H9 (cell line): ENCODE measurements at places on chromosomes 1 and 21.

GRCh38 chr21:27476696-27477095, 509.8 kb upstream of the ADAMTS5 start:
- no peak for DNase-seq

DNA sequence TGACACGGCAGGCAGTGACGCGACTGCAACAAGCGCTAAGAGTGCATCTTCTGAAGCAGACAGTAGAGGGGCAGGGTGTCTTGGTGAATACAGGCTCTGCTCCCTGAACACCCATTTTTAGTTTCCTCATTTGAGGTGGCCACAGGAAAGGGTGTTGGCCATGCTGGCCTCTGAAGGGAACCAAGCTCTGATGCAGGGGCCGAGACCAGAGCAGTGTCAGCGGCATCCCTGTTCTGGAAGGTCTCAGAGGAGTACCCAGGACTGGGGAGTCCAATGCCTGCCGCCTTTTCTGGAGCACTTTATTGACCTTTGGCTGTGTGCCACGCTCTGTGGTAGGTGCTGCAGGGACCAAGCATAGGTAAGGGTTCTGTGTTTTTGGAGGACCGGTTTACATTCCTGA, 100.4 kb downstream of the KCNJ6 start:
- no peak for DNase-seq

GRCh38 chr1:230087028-230087716, 20.1 kb downstream of the GALNT2 start:
- peak; percentile 8 for DNase-seq

GRCh38 chr1:43402089-43402865, 12.6 kb downstream of the SZT2 start:
- DNase-seq: no peak

DNA sequence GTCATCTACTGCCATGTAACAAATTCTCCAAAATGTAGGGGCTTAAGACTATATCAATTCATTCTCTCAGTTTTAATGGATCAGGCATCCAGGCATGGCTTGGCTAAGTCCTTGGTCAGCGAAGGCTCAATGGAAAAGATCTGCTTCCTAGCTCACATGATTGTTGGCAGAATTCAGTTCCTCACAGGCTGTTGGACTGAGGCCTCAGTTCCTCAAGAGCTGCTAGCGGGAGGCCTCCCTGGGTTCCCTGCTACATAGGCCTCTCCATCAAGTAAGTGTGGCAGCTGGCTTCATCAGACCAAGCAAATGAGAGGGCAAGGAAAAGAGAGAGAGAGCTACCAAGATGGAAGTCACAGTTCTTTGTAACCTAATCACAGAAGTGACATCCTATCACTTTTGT, 19.6 kb upstream of the EYA3 start:
- no peak for DNase-seq

DNA sequence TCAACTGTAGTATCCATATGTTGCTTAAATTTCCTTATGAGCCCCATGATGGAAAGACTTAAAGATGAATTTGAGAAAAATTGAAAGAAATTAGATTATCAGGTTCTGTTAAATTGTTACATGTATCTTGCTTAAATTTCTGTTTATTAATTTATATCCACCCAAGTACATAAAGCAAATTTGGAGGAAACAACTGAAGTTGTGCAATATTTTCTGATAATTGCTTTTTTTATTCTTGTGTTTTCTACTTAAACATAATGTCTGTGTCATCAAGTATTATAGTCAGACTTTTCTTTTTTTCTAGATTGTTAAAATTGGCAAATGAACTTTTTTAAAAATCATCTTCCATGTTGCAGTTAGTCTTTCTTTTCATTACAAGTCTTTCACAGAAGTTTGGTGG, 36.8 kb downstream of the RNF11 start:
- DNase-seq: no peak

DNA sequence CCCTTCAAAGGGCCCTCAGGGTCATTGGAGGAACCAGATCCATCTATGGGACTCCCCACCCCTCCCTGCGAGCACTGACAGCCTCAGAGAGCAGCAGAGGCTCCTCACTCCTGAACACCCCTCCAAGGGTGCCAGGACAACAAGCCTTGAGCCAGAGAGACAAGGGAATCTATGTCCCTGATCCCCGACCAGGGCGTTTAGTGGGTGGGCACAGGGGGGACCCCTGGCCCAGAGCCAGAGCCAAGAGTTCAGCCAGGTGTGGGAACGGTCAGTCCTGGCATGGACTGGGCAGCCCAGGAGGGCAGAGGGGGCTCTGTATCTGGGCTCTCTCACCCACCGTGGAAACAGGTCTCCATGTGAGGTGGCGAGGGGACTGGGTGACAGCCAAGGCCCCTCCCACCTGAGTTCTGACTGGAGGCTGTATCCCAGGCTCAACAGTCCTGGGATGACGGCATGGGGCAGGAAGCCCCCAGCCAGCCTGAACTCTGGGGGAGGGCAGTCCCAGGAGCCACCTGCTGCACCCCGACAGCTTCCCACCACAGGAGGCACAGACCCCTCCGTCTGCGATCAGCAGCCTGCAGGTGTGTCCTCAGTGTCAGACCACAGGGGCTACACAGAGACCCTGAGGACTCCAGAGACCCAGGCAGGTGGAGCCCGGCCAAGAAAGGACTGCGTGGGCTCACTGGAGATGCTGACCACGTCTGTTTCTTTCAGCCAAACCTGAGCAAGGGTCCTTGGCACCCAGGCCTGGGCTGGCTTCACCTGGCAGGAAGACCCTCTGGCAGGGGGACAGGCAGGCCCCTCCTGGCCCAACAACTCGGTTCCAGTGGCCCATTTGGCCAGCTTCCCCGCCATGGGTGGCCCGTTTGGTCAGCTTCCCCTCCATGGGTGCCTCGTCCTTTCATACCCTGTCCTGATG, 11.2 kb upstream of the SRARP start:
- no peak for DNase-seq

DNA sequence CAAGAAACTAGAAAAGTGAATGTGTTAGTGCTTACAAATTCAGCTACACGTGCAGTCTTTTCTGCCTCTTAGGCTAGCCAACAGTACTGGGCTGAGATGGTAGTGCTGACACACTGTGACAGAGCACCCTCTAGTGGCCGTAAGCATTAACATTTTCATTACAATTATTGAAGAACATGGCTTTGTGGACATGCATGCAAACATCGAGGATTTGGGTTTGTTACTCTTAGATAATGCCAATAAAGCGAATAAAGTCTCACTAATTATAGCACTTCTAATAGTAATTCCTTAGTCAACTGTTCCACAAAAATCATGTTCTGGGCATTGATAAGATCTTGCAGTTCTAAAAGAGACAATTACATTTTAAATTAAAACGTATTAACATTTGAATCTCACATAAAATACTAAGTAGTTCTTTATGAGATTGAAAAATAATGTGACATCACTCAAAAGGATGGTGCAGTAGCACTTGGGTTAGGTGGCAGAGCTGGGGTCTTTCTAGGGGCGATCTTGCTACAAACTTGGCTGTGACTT, 47.1 kb downstream of the MYSM1 start:
- DNase-seq: peak; percentile 47

DNA sequence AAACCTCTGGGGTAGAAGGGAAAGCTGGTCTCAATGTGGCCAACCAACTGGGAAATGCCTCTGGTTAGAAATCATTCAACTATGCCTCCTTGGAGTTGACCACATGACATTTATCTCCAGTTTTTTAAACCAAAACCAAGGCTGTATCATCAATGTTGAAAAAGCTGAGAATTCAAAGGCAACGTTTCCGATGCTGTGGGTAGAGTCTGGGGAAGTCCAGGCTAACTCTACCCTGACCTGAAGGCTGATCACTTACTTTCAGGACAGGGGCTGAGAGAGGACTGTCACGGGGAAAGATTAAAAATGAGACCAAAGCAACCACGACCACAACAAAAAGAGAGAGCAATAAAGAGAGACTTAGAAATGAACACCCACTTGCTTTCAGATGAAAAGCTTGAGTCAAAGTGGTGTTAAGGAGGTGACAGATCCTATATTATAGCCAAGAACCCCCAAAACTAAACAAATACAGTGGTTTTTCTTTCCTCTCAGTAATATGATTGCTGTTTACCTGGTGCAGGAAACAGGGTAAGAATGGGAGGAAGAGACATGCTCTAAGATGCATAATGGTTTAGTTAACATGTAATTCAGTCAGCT, 90.8 kb upstream of the TNFSF4 start:
- DNase-seq: no peak

- DNase-seq: peak; percentile 76
Observed at GRCh38 chr1:204837440-204838084, 33.1 kb upstream of the NFASC start.

- DNase-seq: no peak
Observed at GRCh38 chr1:221149111-221149510, 269.9 kb downstream of the HLX start.

DNA sequence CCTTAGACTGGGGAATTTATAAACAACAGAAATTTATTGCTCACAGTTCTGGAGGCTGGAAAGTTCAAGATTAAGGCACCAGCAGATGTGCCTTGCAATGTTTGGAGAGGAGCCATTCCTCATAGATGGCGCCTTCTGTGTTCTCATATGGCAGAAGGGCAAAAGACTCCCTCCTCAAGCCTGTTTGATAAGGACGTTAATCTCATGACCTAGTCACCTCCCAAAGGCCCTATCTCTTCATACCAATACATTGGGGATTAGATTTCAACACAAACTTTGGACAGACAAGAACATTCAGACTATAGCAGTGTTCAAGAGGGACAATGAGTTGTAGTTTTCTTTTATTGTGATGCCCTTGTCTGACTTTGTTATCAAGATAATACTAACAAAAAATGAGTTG, 34.3 kb downstream of the PSMG1 start:
- DNase-seq: no peak

DNA sequence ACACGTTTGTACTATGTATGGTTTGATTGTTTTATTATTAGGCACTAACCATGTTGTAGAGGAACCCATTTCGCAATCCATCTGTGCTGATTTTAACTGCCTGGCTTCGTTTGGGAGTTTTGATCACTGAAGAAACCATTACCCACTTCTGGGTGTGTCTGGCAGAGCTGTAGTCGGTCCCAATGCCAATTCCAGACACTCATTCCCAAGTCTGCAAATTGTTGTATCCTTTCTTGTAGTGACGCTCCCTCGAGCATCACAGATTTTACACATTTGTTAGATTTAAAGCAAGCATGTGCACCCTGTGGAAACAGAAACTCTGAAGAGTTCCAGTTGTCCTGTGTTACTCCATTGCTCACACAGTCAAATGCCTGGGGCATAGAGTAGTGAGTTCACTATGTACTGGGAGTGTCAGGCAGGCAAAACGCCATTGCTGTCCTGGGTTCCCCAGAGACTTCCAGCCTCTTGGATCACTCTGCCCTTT, 31.0 kb upstream of the EFCAB14 start:
- DNase-seq: no peak

DNA sequence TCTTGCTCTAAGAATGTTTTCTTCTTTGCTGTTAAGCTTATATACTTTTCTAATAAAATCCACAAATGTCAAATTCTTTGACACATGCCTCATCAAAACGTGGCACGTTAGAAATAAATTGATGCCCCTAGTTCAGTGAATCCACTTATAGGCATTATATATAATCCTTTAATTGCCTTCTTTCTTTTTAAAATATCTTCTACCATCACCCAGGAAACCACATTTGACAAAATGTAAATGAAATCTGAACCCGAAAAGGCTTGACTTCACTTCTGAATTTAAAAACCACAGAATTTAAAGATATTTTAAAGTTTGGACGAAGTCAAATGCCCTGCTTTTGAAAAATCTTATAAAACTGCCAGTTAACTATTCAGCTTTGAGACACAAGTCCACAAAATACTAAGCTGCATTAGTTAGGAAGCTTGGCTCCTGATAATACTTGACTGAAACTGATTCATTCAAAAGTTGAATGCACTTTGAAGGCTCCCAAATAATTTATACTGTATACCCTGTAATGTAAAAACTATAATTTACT, 22.4 kb upstream of the KIFAP3 start:
- DNase-seq: no peak

DNA sequence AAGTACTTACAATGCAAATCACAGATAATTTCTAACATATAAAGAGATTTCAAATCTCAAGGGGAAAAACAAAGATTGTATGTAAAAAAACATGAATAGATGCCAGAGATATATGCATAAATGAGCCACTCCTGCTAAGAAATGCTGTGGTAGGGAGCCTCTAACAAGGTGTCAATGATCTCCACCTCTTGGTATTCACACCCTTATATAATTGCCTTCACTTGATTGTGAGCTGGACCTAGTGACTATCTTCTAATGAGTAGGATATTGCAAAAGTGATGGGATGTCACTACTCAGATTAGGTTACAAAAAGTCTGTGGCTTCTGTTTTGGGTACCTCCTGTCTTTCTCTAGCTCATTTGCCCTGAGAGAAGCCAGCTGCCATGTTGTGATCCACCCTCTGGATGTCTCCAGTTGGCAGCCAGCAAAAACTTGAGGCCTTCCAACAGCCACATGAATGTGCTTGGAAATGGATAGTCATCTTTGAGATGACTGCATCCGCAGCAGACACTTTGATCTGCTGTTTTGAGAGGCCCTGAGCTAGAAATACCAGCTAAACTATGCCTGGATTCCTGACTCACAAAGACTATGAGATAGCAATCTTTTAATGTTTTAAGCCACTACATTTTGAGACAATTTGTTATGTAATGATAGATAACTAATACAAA, 196.1 kb upstream of the FGGY start:
- DNase-seq: no peak

- DNase-seq: no peak
Observed at GRCh38 chr1:156386949-156387869, 18.2 kb downstream of the RHBG start.

DNA sequence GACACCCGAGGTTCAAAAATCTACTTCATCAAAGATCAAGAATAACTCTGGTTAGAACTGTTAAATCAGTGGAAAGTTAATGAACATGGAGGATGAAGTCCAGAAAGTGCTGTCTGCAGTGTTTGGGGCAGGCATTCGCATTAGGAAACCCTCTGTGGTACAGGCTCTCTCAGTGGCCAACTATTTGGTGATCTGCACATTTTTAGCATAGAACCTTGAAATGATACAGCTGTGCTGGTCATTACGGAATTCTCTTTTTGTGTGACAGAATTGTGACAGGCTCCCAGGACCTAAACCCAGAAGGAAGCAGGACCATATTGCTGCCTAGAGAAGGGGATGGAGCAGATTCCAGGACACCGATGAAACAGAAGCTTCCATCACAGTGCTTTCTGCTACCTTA, 89.0 kb downstream of the SLC45A1 start:
- no peak for DNase-seq

GRCh38 chr1:101235696-101236515, 913 bp upstream of the S1PR1 start:
- peak; percentile 66 for DNase-seq

GRCh38 chr1:29309075-29309474, 72.8 kb downstream of the PTPRU start:
- DNase-seq: no peak

DNA sequence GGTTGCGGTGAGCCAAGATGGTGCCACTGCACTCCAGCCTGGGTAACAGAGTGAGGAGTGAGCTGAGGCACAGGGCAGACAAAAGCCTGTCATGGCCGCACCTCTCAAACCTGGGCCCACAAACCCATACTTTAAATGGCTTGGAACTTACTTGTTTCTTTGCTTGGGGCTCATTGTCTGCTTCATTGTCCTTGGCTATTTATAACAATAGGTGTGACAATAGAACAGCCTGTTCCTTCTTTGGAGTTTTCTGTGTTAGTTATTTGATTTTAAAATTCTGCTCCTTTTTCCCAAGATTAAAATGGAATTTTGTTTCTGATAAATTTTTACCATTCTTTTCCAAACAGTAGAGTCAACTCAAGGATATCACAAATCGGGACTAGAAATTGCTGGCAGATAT, 94.7 kb downstream of the PBX1 start:
- no peak for DNase-seq
